Fibroblast of lung (primary cell): ENCODE measurements at places on chromosomes 3 and 15.

DNA sequence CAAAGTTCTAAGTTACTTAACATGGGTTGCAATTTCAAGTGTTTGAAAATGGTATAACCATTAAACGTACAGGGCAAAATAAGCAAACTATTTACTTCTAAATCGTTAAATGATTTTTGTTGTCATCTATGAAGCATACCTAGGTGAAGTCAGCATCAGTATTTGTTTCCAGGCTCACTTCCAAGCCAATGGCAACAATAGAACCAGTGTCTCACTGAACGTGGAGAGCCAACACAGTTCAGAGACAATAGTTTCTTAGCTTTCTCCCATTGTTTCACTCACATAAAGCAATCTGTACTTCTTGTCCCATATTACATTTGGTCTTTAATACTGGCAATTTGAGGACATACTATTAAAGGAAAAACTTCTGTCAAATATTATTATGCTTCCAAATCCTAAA lies 397.2 kb downstream of the MECOM start:
- no peak for DNase-seq

GRCh38 chr3:191136347-191136746 lies 62.7 kb upstream of the OSTN start:
- peak; percentile 16 for DNase-seq

DNA sequence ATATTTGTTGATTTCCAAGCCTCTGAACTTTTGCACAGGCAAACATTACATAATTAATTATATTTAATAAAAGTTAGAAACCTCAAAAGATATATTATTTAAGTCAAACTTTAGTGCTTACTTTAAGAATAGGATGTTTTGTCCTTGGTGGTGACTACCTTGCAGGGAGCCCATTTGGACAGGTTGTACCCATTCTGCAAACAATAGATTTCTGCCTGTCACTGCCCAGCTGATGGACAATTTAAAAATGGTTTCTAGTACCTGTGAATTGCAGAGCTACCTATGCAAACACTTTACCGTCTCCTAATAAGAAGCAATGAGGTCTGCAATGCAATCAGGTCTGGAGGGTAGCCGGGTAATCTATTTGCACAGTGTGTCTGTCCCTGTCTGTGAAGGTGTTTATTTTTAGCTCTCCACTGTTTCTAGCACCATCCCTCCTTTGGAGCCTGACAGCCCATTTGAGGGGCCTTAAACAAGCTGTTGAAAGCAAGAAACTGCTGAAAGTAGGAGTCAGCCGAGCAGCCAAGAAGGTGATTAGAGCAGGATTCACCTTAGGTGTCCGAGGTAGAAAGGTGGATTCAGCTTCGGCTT lies 556.2 kb upstream of the CFAP20DC start:
- DNase-seq, result no peak

GRCh38 chr3:143433787-143434378 lies 314.3 kb downstream of the CHST2 start:
- DNase-seq, result no peak

- no peak for DNase-seq
Observed at GRCh38 chr3:172289583-172289982, 158.7 kb downstream of the GHSR start.

GRCh38 chr3:149247929-149248691 lies 26.5 kb upstream of the CP start:
- peak; percentile 25 for DNase-seq

DNA sequence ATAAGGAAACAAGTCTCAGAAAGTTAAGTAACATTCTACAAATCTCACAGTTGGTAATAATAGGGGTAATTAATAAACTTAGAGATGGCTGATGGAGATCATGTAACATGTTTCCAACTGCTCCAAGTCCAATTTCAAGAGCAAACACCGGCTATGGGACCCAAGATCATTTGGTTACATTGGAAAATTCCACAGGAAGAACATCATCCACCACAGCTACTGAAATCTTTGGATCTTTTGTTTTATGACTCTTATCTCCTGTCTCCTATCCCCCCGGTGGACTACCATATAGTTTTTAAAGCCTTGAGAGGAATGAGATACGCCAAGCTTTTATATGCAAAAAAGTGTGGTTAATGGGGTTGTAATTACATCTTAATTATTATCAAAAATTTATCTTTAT lies 216.1 kb downstream of the WNT5A start:
- DNase-seq, result no peak

- no peak for DNase-seq
Observed at GRCh38 chr3:2645001-2645400, 465.2 kb downstream of the IL5RA start.

- peak; percentile 73 for DNase-seq
Observed at GRCh38 chr3:8532251-8532871, 30.7 kb downstream of the LMCD1 start.

DNA sequence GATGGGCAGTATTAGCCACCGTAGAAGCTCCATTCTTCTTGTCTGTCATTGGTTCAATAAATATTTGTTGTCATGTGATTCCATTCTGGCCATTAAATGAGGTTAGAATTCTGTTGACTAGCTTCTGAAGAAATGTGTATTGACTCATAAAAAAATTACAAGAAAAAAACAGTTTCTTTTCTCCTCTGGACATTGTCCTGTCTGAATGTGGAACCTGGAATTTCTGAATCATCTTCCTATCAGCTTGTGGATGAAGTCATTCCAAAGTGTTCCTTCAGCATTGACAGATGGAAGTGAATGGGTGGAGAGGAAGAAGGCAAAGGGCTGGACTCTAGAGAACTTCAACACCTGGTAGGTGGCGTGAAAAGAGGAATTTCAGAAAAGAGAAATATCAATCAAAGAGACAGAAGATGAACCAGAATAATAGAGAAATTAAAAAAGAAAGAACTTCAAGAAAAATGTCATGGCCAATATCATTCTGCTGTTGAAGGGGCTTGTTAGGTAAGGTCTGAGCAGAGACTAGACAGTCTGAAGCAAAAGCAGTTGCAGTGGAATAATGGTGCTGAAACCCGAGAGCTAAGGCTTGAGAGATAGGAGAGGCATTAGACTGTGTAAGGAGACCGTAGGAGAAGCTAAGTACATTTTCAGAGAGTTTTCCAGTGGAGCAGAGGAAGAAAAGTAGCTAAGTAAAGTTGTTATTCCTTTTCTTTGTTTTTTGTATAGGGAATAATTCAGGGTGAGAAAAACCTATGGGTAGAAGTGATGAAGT lies 806.6 kb downstream of the SQOR start:
- DNase-seq, result no peak

GRCh38 chr15:39501366-39502081 lies 79.4 kb upstream of the THBS1 start:
- no peak for DNase-seq

GRCh38 chr3:134696155-134696554 lies 45.3 kb upstream of the KY start:
- no peak for DNase-seq

- no peak for DNase-seq
Observed at GRCh38 chr3:115502128-115502527, 121.2 kb upstream of the GAP43 start.

DNA sequence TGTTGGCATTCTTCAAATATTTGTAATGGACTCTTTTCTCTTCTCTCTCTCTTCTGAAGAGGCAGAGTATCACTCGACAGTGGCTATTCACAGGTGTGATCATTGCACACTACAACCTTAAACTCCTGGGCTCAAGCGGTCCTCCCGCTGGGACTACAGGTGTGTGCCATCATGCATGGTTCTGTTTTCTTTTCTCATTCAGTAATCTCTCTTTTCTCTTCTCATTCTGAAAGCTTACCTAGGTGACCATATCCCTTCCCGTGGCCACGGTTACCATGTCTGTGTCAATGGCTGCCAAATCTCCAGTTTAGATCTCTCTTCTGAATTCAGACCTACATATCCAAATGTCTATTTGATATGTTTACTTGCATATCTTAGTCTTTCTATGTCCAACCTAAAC lies 96.3 kb downstream of the SOX2 start:
- DNase-seq, result no peak

- peak; percentile 29 for DNase-seq
Observed at GRCh38 chr3:47475029-47475569, 642 bp downstream of the SCAP start.

DNA sequence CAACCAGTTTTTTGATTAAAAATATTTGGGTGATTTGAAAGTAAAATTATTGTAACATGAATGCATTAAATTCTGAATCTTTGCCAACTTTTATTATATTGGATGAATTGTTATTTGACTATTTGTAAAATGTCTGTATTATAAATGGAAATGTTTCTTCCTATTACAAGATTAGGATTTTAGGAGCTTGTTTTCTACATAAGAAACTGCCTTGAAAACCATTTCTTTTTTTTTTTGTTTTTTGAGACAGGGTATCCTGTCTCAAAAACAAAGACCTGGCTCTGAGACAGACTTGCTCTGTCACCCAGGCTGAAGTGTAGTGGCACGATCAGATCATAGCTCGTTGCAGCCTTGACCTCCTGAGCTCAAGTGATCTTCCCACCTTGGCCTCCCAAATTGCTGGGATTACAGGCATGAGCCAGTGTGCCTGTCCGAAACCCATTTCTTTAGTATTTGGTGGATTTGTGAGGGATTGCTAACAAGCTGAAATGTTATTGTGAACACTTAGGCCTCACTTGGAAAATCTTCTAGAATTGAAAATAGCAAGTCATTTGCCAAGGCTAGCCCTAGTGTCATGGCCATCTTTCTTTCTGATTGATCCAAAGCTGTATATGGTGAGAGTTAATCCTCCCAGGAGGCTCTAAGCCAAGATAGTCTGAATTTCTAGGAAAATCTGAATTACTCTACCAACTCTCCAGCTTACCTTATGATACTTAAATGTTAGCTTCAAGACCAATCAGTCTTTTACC lies 100.3 kb downstream of the FNDC3B start:
- no peak for DNase-seq

DNA sequence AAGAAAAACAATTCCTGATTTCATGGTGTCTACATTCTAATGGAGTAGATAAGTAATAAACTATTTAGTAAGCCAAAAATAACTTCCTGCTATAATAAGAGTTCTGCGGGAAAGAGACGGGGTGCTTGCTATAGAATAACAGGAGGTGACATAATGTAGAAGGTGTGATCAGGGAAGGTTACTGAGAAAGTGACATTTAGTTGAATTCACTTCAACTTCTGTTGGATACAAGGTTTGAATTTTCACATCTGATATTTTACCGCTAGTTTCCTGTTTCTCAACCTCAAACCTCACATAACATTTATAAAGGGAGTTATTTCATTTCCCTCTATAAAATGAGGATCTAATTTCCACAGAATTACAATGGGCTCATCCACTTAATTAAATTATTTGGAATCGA lies 102.3 kb upstream of the GBE1 start:
- no peak for DNase-seq

GRCh38 chr3:171954690-171955383 lies 84.5 kb upstream of the FNDC3B start:
- DNase-seq, result peak; percentile 38

GRCh38 chr15:69974321-69974720 lies 123.4 kb downstream of the TLE3 start:
- no peak for DNase-seq

DNA sequence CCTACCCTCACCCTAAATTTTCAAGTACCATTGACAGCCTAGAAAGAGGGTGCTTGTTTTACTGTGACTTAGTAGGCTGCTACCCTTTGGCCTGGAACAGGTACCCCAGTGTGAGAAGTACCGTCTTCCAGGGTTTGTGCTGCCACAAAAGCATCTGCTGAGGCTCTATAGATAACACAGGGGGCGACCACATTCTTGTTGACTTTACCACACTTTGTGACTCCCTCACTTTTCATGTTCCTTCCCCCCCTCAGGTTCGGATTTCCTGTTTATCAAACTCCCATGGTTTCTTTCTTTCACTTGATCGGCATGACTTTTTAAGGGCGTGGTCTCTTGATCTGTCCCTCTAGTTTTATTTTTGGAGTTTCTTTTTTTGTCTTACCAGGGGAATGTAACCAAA lies 23.5 kb downstream of the EXOG start:
- DNase-seq, result no peak

DNA sequence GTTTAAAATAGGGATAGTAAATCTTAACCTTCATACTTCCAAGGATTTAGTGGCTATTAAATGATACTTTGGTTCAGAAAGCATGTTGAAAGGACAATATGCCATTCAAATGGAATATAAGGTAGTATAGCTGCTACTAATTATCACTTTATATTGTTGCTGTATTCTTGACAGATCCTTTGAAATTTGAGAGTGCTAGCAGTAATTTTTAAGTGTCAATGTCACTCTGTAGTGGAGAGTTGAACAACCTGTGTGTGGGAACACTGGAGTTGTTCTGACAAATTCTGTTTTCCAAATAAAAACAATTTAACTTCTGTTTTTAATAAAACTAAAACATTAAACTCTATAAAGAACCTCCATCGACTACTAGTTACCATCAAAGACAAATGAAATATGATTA lies 565.7 kb downstream of the FGF12 start:
- no peak for DNase-seq

GRCh38 chr3:133944641-133945380 lies 49.1 kb upstream of the RAB6B start:
- peak; percentile 95 for DNase-seq

- no peak for DNase-seq
Observed at GRCh38 chr3:42700366-42701288, 2.0 kb downstream of the HHATL start.

- no peak for DNase-seq
Observed at GRCh38 chr15:74609938-74610301, 5.7 kb upstream of the CLK3 start.

- DNase-seq, result peak; percentile 77
Observed at GRCh38 chr15:33067456-33067855, 127.1 kb downstream of the FMN1 start.

GRCh38 chr3:84783281-84783680 lies 175.5 kb upstream of the CADM2 start:
- no peak for DNase-seq

- DNase-seq, result no peak
Observed at GRCh38 chr3:39122813-39123212, 15.3 kb downstream of the TTC21A start.

DNA sequence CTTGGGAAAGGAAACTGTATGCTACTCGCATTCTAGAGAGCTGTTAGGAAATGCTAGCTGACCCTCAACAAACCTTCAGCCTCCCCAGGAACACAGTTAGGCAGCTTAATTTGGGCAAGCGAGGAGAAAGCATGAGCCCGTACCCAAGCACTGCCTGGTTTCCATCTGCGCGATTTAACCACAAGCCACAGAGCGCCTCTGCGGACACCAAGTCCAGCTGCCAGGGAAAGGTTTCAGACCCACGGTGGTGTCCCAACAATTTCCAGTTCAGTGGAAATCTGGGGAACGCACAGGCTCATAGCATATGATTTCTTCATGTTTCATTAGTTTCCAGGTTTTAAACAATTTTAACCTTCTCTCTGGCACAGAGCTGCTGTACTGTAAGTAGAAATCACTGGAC lies 617.6 kb downstream of the FHIT start:
- peak; percentile 10 for DNase-seq

GRCh38 chr15:48644827-48645557 lies 517 bp downstream of the FBN1 start:
- peak; percentile 76 for DNase-seq
